Chondrocyte (in vitro differentiated cells): ENCODE measurements at places on chromosomes 2 and 18.
A peak's percentile ranks its signal among the peaks of the same experiment; 100 is the strongest.

DNA sequence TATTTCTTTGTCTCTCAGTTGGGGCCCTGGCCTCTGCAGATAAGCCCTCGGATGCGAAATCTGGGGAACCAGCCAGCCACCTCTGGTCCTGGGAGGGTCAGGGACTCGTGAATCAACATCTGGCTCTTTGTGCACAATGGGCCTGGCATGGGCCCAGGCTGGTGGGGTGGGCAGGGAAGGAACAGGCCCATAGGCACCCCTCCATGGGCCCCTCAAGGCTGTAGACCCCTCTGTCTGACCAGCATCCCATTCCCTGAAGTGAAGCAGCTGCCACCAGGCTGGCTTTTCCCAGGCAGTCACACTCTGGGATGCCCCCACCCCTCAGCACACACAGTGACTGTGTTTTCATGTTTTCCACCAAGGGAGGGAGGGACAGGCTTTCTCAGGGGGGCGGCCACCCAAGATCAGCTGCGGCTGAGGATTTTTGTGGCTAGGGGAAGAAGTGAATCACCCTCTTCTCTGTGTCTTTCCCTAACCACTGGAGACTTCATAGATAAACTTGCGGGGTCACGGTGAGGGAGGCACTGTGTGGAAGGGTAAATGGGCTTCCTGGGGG is 166.0 kb downstream of the AGAP1 start:
- DNase-seq = no peak

DNA sequence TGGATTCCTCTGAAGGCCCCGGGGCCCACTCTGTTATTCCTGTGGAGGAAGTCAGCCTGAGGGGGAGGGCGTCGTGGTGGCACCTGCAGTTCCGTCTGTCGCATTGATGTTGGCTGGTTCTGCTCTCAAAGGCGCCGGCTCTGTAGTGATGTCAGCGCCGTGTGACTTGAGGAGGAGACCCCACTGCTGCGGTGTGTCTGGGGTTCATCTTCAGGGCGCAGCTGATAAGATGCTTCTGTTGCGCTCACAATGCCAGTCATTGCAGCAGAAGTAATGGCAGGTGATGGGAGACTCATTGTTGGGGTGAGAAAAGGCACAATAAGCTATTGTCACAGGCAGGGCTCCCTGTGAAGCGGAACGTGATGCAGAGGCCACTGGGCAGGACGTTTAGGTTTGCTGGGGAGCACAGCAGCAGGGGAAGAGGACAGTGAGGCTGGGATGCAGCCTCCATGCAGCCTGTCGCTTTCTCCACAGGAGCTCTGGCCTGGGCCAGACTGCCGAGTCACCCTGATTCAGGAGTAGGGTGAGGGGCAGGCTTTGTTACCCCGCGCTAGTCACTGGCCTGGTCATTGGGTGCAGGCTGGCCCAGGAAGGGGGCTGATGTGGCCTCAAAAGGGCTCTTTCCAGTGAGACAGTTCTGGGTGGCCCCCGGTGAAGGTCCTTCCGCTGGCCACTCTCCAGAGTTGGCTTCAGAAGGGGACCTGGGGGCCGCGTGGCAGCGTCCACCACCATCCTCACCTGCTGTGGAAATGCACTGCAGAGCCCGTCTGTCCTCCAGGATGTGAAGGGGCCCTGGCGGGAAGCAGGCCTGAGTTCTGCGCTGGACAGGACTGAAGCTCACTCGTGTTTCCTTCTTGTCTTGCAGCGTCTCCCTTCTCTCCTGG is 42.9 kb downstream of the SH3BP4 start:
- DNase-seq = peak; percentile 85

GRCh38 chr2:55530539-55531081 is 11.1 kb downstream of the CFAP36 start:
- DNase-seq = no peak

GRCh38 chr2:203469546-203469945 is 65.6 kb downstream of the RAPH1 start:
- DNase-seq = no peak

GRCh38 chr2:134717286-134718022 is 1.3 kb downstream of the TMEM163 start:
- no peak for DNase-seq

GRCh38 chr2:79294994-79295393 is 135.4 kb upstream of the REG3A start:
- no peak for DNase-seq

DNA sequence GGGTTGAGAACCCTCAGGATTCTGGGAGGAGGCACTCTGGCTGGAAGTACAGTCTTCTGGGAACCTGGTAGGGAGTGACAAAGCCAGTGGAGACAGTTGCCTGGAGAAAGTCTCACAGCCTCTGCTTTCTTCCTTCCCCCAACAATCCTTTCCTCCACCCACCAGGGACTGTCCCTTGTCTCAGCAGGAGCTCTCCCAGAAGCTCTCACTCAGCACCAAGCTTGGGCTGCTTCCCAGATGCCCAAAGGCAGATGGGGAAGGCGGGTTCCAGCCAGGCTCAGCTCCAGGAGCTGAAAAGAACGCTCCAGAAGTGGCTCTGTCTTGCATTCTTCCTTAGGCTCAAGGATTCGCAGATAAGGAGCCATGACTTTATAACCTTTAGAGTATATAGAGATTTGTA is 7.6 kb upstream of the NAGK start:
- DNase-seq = no peak

GRCh38 chr2:191935247-191935646 is 88.4 kb upstream of the CAVIN2 start:
- no peak for DNase-seq

DNA sequence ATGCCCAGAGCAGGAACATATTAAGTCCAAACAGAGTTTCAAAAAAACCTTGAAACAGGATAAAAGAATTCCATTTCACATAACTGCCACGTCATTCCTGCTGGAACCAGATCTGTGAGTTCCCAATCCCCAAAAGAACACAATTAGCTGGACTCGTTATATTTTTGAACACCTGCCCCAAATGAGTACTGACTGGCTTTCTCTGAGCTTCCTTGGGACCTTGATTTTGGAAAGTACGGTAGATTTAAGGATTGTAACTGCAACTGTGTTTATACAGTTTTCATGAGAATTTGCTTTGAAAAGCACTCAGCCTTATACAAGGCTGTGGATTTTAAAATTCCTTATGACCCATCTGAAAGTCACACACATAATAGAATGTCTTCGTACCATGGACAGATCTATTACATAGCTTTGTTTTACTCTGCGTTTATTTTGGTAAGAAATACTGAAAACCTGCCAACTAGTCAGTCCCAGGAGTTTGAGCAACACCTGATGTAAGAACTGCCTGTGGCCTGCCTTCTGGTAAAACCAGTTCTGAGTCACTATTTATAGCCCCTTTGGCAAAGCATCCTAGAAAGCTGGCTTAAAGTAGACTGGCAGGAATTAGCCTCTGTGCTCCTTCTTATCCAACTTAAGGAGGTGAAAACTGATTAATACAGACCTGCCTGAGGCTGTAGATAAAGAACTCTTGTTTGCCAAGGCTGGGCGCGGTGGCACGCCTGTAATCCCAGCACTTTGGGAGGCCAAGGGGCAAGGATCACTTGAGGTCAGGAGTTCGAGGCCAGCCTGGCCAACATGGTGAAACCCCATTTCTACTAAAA is 48.1 kb downstream of the MERTK start:
- no peak for DNase-seq

- no peak for DNase-seq
These were observed 41.1 kb downstream of the LIMS1 start for GRCh38 chr2:108575132-108575966.

- DNase-seq = no peak
These were observed 628 bp upstream of the CAPG start for GRCh38 chr2:85410584-85411404.

GRCh38 chr2:31244101-31244500 is 10.1 kb downstream of the EHD3 start:
- no peak for DNase-seq

DNA sequence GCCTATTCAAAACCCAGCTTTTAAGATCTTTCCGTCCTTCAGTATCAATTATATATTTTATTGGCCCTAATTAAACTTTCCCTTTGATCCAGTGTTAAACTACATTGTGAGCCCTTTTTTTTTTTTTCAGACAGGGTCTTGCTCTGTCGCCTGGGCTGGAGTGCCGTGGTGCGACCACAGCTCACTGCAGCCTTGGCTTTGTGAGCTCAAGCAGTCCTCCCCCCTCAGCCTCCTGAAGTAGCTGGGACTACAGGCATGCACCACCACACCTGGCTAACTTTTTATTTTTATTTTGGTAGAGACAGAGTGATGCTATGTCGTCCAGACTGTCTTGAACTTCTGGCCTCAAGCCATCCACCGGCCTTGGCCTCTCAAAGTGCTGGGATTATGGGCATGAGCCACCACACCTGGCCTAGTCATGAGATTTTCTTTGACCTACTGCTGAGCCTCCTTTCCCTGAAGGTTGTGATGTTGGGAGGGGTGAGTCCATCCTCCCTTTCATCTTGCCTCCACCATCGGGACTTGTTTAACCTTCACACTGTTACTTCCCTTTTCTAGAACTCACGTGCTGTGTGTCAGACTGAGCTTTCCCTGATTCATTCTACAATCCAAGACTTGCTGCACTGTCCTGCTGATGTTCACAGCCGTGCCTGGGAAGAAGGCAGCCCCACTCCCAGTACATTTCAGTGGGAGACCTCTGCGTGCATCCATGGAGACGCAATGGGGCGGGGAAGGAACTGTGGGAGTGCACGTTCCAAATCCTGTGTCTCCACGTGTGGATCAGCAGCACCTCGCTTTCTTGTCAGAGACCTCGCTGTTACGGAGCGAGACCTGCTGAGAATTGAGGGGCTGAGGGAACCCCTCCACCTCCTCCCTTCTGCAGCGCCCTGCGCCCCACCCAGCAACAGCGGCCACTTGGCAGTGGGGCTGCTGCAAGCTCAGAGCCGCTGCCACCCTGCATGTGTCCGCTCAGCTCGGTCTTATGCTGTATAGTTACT is 10.8 kb downstream of the OXER1 start:
- DNase-seq = no peak

GRCh38 chr2:101776172-101777043 is 78.9 kb downstream of the MAP4K4 start:
- no peak for DNase-seq

DNA sequence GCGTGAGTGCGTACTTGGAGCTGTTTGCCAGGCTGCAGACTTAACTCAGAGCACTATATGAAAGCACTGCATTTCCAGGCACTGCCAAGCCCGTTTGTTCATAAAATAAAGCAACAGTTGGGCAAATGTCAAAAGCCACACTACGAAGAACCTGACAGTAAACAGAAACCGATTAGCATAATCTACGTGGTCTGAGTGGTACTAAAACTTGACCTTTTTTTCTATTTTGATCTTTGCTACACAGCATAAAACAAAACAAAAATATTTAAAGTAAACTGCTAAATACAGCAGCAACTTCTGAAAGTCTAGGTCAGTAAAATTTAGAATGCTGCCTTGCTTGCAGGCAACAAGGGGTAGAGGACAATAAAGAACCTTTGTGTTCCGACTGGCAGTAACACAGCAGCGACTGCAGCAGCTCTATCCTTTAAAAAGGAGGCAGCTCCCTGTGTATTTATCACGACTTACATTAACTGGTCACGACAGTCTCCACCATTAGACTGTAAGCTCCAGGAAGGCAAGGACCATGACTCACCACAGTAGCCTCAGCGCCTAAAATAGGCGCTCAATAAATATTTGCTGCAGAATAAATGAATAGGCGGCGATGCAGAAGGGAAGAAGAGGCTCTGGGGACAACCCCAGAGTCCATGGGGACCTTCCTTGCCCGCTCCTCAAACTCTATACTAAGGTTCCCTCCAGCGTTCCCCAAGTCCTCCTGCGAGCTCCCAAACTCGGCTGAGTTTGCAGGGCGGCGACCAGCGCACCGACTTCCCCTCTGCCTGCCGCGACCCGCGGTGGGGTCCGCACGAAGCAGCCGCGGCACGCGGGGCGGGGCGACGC is 902 bp downstream of the SS18 start:
- no peak for DNase-seq

GRCh38 chr2:160420711-160421110 is 72.9 kb downstream of the RBMS1 start:
- no peak for DNase-seq

DNA sequence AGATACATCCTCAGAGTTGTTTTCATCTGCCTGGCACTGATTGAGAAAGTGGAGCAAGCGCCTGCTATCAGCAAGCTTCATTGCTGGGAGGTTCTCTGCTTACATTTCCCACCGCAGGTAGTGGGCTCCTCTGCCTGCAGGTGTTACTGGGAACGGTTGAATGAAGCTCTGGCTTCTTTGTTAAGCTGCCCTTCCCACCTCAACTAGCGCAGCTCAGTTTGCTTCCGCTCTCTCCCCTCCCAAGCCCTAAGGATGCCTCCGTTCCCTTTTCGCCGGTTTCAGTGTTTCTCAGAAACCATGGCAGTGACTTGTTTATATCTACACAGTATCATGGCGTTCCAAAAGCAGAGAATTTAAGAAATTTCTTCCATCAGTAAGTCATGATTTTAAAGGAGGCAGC is 72.2 kb upstream of the B3GNT7 start:
- DNase-seq = no peak

DNA sequence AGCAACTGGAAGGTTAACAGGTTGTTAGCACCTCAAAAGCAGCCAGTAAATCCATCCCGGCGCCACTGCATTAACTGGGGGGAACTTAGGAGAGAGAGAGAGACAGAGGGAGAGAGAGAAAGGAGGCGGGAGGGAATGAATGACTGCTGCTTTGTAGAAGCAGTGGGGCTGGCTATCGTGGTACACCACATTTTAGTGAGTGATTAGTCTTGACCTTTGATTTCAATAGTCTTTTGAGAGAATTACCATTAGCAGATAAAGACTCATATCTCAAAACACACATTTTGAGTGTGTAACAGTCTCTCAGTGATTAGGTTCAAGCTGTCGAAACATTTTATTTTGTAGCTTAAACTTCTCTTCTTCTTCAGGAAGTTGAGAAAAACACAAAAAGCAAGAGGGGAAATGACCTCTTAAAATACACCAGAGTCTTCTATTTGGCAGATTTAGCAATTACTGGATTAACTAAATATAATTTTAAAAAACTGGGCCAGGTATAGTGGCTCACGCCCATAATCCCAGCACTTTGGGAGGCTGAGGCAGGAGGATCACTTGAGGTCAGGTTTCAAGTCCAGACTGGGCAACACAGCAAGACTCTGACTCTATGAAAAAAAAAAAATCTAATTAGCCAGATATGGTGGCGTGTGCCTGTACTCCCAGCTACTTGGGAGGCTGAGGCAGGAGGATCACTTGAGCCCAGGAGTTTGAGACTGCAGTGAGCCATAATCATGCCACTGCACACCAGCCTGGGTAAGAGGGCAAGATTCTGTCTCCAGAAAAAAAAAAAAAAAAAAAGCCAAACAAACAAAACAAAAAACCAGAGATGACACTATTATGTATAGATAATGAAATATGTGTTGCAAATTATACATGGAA is 22.0 kb upstream of the PNO1 start:
- no peak for DNase-seq

DNA sequence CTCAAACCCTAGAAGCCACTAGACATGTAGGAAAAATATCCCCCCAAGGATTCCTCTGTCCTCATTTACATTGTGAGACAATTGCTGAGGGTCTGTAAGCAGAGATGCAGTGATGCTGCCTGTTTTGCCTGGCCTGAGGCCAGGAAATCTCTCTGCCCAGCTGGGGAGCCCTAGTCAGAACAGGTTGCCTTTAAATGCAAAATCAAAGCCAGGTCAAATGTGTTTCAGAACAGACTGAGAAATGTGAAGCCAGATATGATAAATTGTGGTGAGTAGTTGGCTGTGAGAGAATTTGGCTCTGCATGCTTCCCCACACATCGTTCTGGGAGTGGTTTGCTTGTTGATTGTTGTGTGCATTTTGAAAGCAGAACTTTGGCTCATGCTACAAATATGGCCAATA is 38.4 kb upstream of the NXPH2 start:
- DNase-seq = no peak
